Astrocyte (in vitro differentiated cells and primary cell): ENCODE measurements at places on chromosomes 2 and 18.

DNA sequence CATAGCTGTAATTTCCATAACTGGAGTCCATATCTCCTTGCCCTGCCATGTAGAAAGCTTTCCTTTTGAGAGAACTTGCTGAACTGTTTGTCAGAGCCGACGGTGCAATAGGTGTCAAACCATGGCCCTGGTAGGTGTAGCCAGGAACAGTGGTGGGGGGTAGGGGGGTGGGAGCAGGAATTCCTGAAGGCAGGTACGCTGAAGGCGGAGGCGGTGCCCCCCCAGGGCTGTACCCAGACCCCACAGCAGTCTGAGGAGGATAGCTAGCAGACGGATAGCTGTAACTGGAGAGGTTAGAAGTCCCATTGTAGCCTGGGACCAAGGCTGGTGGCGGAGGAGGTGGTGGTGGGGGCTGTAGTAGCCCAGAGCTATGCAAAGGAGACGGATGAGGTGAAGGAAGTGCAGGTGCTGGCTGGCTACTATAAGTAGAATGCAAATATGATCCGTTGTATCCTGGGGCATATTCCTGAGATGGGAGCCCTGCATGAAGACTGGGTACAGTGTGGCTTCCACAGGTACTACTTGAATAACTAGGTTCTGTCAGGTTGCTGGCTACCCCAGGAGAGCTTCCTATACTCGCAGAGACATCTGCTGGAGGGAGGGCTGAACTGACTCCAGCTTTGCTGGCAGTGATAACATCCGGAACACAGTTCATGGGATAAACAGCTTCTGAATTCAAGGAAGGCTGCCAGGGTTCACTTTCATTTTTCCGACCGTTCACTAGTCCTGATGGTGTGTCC lies 124.8 kb downstream of the FIGN start:
- no peaks in the 10 kb centered on the region for H3K27me3 ChIP-seq
- H3K4me3 ChIP-seq: no peak overlapping the region
- no peak for DNase-seq

DNA sequence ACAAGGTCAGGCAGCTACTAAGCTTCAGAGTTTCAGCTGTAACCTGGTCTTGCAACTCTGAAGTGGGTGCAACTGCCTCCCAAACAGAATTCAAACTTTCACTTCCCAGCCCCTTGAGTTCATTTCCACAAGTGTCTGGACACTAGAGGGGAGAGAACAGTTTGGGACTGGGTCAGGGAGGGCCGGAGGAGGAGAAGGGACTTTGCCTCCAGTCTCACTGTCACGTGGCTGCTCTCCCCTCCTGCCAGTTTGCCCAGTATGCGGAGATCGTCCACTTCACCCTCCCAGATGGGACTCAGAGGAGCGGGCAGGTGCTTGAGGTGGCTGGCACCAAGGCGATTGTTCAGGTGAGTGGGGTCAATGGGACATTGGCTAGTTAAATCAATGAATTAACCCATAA lies 20.6 kb upstream of the ANKRD53 start:
- H3K4me3 ChIP-seq: no peak overlapping the region
- H3K27ac ChIP-seq: no peak overlapping the region
- no peaks in the 10 kb centered on the region for H3K4me1 ChIP-seq
- peaks cover 25% of the 10 kb centered on the region for H3K27me3 ChIP-seq
- DNase-seq: no peak

DNA sequence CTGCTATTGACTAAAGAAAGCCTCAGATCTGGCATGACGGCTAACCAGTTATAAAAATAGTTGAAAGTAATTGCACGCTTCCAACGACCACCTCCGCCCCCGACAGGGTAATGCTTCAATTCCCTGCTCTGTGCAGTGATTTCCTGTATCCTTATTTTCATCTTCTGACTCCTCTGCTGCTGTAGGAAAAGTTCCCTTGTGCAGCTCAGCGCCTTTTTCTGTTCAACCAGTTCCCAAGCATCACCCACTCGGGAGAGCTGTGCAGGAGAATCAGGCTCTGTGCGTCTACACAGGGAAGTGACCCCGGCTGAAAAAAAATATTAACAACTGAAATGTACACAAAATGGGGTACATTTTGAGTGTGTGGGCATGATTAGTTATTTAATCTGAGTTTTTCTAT lies 91.3 kb upstream of the COPS8 start:
- H3K4me1 ChIP-seq: peaks cover 21% of the 10 kb centered on the region
- no peak overlapping the region for H3K4me3 ChIP-seq
- H3K36me3 ChIP-seq: no peaks in the 10 kb centered on the region
- H3K27me3 ChIP-seq: peaks cover 8% of the 10 kb centered on the region
- DNase-seq: no peak
- H3K27ac ChIP-seq: no peak overlapping the region

- no peaks in the 10 kb centered on the region for H3K27me3 ChIP-seq
- no peaks in the 10 kb centered on the region for H3K36me3 ChIP-seq
- H3K27ac ChIP-seq: peak overlapping the region; percentile 17
- peak; percentile 78 for DNase-seq
- H3K4me1 ChIP-seq: peaks cover 13% of the 10 kb centered on the region
These were observed 76.4 kb upstream of the MGAT5 start for GRCh38 chr2:134177351-134177931.

- H3K36me3 ChIP-seq: no peaks in the 10 kb centered on the region
- DNase-seq: no peak
- no peaks in the 10 kb centered on the region for H3K27me3 ChIP-seq
- no peak overlapping the region for H3K27ac ChIP-seq
- no peak overlapping the region for H3K4me3 ChIP-seq
These were observed 5.3 kb upstream of the IL18R1 start for GRCh38 chr2:102350137-102350793.

DNA sequence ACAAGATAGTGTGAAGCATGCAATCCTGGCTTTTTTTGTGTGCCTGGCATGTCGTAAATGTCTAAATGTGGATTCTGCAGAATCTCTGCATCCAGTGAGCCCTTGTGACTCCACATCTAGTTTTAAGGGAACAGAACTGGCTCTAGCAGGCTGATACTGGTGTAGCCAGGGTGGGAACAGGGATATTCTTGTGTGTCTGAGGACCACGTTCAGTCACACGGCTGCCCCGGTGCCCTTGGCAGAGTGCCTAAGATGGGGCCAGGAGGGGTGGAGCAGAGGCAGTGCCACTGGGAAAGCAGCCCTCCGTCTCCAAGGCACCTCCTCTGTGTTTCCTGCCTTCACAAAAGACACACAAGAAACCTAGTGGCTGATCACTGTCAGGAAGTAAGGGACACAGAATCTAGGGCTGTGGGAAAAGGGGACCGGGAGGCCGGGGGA lies 91.5 kb upstream of the PARD3B start:
- peaks cover 11% of the 10 kb centered on the region for H3K4me1 ChIP-seq
- H3K36me3 ChIP-seq: no peaks in the 10 kb centered on the region
- H3K27me3 ChIP-seq: no peaks in the 10 kb centered on the region
- peak overlapping the region; percentile 91 for H3K27ac ChIP-seq
- H3K4me3 ChIP-seq: no peak overlapping the region
- DNase-seq: no peak
